ENCODE measurements at places on chromosomes 5 and 9.

- no peak for DNase-seq
Measured at GRCh38 chr9:81313877-81314276, 375.5 kb downstream of the TLE1 start.

DNA sequence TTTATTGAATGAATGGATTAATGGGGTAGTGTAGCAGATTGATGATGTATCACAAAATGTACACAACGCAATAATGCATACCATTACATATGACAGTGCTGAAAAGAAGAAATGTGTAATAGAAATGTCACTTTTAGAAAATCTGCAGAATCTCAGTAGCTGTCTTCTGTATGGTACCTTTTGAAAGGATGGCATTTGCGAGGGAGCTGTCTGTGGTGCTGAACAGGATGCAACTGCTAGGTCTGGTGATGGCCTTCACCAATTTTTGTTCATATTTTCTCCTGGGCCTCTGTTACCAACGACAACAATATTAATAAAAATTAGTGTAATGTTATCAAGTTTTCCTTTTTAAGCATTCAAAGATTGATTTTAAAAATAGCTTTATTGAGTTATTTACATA lies 36.2 kb upstream of the OTULIN start:
- DNase-seq, result peak; percentile 23

DNA sequence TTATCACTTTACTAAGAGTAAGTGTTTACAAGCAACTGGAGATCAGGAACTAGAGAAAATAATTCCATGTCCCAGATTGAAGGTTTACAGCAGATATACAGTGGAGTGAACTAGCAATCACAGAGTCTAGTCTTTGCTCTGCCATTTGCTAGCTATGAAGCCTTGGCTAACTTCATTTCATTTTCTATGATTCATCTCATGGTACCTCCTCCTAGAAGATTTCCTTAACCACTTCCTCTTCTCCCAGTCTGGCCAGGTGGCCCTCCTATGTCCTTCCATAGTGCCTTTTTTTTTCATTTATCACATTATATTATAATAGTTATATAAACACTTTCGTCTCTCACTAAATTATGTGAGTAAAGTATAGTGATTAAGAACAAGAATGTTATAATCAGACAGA lies 52.1 kb downstream of the GRIA1 start:
- DNase-seq, result no peak

DNA sequence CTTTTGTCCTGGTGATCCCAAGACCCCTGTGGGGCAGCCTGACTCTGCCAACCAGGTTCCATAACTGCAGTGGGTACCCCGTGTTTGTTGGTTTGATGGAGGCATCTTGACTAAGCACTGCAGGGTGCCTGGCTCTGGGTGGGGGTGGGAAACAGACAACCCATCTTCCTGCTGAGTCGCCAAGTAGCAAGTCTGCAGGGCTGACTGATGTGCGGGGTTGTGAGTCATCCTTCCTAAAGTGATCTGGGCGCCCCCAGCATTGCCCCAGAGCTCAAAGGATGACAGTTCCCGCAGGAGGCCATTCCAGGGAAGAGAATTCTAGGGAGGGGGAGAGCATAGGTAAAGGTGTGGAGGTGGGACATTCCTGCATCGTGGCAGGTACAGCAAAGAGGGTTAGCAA lies 23.5 kb downstream of the DAB2IP start:
- DNase-seq, result no peak

DNA sequence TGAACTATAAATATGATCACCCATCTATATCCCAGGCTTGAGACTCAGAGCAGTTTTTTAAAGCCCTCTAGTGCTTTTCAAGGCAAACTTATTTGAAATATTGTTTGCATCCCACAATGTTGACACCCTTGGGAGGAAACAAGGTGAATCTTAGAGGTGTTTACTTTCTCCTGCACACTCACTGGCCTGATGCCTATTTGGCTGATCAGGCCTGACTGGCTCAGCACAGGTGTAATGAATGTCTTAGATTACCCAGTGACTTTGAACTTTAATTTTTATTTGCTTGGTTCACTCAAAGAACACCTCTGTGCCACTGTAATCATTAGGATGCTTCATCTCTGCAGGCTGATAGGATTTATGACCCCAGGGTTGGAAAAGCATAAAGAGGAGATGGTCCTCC lies 158.3 kb downstream of the KCTD16 start:
- no peak for DNase-seq

- DNase-seq, result no peak
Measured at GRCh38 chr9:70052768-70053167, 9.1 kb downstream of the MAMDC2 start.

- no peak for DNase-seq
Measured at GRCh38 chr5:181088289-181088688, 42.7 kb downstream of the OR2V1 start.

DNA sequence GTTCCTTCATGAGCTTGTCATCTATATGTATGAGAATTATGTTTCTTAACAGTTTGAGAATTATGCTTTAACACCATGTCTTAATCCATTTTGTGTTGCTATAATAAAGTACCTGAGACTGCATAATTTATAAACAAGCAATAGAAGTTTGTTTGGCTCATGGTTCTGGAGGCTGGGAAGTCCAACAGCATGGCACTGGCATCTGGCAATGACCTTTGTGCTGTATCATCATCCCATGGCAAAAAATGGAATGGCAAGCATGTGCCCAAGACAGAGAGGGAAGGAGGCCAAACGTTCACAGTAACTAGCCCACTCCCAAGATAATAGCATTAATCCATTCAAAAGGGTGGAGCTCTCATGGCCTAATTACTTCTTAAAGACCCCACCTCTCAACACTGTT lies 67.6 kb downstream of the MTX3 start:
- no peak for DNase-seq

DNA sequence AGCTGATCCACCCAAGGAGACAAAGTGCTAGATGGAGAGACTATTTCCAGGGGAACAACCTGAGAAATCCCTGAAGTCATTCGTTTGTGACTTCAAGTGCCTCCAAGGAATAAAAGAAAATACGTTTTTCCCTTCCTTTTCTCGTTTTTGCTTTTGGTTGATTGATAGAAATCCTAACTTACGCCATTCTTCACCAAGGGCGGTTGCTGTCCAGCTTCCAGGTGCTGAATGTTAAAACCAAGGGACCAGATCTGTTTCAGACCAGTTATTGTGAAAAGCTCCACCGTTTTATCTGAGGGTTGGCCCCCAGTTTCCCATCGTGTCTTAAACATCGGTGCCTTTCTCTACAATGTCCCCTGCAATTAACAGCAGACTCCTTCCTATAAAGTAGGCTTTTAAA lies 600.7 kb upstream of the SGCD start:
- DNase-seq, result no peak

GRCh38 chr5:68540798-68541590 lies 325.4 kb downstream of the PIK3R1 start:
- DNase-seq, result no peak

DNA sequence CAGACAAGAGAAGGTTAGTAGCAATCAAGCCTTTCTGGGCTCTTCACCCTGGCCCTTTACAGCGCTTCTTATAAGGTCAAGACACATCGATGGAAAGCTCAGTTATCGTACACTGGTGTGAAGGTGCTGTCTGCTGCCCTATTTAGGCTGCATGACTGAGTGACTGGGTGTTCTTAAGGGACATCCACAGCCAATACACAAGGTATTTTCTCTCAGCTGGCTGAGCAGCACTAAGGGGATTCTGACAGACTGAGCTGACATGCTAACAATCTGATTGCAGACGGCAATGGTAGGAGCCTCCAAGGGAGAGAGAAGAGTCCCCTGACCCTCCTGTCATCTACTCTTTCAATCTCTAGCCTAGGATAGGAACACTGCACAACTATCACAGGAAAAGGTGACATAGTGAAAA lies 577.9 kb downstream of the ISL1 start:
- DNase-seq, result no peak

DNA sequence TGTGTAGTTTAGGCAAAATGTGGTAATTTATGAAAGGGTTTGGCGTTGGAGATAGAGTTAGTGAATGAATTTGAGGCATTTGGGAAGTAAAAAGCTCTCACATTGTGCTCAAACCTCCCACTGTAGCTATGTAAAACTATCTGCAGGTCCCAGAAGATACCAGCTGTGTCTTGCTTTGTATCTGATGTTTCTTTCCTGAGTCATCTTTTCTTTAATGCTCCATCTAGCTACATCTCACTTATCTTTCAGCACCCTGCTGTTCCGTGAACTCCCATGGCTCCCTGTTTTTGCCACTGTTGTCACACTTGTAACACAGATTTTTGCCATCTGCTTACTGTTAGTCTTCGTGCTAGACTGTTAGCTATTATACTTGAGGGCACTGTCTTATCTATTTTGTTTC lies 253.1 kb downstream of the NPR3 start:
- no peak for DNase-seq

DNA sequence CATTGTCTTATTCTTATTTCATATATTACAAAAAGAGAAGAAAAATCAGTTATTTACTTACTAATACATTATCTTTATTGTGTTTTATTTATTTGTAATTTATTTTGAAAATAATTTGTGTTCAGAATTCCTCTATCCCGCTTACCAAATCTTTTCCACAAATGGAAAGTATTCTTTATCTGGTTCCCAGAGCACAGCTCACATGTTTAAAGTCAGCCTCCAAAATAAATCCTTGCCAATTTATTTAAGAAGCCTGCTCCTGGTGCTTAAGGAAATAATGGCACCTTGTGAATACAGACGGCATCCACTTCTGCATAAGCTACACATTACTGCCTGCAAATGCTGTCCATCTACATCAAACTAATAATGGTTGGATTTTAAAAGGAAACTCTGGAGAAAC lies 435.4 kb downstream of the MTRR start:
- no peak for DNase-seq

DNA sequence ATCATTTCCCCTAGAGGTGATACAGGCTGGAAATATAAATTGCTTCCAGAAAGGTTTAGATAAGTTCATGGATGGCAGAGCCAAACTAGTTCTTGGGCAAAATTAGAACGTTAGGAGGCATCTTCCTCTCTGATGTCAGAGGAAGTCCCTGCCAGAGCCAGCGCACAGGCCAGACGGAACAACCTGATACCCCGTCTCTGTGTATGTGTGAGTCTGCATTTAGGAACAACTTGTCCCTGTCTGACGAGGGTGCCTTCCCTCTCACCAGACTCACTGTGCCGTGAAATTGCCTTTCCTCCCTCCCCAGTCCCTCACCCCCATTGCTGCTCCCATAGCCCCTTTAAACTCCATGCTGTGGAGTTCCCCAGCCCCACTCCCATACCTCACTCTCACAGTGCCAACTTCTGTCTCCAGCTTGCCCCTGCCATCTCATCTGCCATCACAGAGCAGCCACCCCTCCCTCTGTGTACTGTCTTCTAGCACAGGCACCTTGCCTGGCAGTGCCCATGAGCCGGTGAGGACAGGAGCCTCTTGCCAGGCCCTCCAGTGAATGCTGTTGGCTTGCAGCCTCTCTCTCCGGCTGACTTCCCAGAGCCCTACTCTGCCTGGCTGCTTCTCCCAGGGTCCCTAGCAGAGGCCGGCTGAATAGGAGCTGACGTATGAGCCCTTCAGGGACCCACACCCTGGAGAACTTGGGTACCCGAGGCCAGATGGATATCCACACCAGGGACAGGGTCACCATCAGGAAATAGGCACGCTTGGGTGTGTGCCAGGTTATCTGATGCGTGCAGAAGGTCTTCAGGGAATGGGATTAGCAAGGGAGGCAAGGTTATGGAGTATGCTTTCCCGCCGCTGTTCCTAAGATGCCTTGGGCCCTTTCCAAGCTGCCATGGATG lies 26.7 kb downstream of the UNC5A start:
- no peak for DNase-seq

DNA sequence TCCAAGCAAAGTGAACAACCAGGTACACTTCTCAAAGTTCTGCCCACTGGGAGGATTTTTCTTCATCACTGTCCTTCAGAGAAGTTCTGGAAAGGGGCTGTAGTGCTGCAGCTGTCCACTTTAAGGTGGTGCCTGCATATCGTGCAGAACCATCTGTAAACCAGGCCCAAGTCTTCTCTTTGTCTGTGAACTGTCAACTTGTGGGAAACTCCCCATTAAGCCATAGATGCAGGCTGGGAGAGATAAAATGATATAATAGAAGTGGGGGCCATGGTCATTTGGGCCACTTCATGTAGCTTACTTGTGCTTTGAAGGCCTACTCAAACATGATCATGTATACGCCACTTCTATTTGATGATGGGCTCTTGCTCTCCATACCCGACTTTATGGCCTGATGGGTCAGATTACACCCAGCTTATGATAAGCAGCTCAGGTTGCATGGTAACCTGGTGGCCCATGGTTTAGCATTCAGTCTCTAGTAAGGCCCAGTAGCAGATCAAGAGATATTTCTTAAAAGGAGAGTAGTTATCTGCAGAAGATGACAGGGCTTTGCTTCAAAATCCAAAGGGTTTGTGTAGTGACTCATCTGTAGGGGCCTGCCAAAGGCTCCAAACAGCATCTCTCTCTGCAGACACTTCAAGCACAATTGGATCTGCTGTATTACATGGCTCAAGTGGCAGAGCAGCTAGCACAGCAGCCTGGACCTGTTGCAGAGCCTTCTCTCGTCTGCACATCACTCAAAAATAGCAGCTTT lies 15.7 kb upstream of the BTF3 start:
- DNase-seq, result no peak

GRCh38 chr9:109969011-109969410 lies 189.0 kb downstream of the PALM2AKAP2 start:
- no peak for DNase-seq

DNA sequence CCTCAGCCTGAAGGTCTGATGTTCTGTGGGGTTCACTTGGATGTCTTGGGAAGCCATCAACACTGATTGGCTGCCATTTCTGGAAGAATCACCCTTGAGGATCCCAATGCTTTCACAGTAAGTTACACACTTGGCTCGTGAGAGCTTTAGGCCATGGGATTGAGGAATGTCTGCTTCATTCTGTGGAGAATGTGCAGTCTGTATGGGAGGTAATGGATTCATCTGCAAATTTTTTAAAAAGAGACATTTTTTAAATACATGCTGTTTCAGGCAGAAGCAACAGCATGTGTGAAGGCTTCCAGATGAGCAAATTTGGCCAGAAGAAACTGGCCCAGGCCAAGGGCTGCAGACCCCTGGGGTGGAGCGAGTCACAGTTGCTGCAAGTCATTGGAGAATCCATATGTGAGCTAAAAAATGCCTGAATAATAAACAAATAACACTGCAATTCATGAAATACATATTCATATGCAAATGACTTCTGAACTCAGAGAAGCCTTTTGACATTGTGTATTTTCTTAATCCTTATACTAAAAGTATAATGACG lies 146.3 kb upstream of the RASEF start:
- DNase-seq, result no peak

- DNase-seq, result no peak
Measured at GRCh38 chr9:18822850-18823249, 210.2 kb downstream of the SAXO1 start.

GRCh38 chr5:157267761-157268480 lies 2.0 kb downstream of the CYFIP2 start:
- no peak for DNase-seq

DNA sequence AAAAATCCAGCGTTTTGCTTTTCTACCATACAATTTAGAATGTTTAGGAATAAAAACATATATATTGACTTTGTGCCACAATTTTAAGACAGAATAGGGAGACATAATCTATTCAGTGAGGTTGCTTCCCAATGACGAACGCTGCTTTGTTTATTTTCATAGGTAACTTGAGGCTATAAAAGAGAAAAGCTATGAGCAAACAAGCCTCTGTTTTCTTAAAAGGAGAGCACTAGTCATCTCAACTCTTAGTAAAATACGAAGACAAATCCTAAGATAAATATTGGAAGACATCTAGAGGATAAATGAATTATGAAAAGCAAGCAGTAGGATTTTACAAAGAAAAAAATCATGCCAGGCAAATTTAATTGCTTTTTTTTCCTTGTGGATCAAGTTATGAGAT lies 363.6 kb downstream of the ANXA1 start:
- no peak for DNase-seq

GRCh38 chr9:82247318-82247717 lies 258.7 kb downstream of the SPATA31D1 start:
- no peak for DNase-seq

Measured in stimulated activated CD4-positive, alpha-beta T cell treated with anti-CD3 and anti-CD28 coated beads, Interleukin-12 subunit alpha, Interleukin-12 subunit beta, amount 100 ng/mL, for 24 hours (primary cell).